Right ventricle myocardium inferior (tissue), 1 donor: ENCODE measurements at places on chromosomes 6 and 20.

DNA sequence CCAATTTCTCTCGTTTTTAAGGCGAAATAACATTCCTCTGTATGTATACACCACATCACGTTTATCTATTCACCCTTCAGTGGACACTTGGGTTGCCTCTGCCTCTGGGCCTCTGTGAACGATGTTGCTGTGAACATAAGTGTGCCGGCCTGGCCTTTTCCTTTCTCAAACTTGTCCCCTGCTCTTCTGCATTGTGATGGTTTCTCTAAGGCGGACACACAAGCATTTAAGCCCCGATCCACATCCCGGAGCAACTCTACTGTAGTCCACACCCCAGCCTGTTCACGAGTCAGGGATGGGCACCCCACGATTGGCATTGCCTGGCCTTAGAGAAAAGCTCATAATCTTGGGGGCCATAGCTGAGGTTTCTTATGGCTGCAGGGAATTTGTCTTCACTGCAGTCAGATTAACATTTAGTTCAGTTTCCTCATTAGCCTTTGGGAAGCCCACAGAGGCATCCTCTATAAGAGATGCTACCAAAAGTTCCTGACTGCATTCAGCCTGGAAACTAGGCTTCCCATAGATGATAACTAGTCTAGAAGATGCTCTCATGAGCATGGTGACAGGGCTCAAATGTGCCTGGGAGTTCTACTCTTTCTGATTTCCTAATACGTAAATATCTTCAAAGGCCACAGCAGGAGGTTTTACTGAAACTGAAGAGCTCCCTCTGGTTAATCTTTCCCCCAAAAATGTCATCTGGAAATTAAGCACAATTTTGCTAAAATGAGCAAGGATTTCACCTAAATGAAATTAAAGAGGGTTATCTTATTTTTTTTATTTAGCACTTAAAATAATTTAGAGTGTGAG lies 762 bp downstream of the ZC3H12D start:
- DNase-seq, result no peak

DNA sequence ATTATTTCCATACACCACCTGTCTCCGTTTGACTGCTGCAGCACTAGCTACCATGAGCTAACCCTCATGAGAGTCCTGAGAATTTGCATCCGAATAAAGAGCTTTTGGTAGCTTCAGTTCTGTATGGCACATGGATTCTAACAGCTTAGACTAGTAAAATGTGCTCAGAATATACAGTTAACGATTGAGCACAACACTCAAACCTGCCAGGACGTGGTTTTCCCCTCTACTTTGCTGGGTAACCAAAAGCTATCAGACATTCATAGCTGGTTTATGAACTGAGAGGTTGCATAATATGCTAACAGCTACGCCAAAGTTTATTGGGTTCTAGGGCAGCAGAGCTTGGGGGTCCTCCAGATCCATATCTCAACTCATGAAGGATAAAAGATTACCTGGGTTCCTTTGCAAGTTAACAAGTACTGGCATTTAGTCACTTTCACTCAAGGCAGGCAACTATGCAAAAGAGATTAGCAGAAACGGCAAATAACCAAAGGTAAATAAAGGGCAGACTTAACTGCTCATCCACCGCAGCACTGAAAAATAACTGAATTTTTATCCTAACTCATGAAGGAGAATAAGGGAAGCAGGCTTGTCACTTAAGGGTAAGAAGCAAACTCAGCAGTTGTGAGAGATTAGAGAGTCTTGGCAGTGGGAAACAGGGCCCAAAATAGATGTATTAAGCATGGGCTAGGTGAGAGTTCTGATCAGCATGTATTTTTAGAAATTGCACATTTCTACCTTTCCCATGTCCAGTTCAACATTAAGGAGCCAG lies 29.4 kb downstream of the NUDT3 start:
- no peak for DNase-seq

DNA sequence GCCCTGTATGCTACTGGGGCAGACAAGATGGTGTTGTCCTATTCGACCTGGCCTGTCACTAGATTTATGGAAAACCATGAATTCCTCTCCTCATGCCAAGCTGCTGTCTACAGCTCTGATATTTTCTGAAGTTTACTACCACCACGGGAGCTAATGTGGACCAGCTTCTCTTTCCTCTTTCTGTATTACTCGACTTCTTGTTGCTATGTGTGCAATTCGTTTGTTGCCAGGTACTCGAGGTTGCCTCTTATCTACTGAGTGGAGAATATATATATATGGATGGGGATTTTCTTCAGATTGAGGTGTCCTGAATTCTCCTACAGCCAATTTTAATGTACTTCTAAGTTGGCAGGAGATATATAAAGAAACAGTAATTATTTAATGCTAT lies 34.7 kb downstream of the MAN1A1 start:
- no peak for DNase-seq

- no peak for DNase-seq
Observed at GRCh38 chr20:48599106-48599747, 228.6 kb downstream of the PREX1 start.

DNA sequence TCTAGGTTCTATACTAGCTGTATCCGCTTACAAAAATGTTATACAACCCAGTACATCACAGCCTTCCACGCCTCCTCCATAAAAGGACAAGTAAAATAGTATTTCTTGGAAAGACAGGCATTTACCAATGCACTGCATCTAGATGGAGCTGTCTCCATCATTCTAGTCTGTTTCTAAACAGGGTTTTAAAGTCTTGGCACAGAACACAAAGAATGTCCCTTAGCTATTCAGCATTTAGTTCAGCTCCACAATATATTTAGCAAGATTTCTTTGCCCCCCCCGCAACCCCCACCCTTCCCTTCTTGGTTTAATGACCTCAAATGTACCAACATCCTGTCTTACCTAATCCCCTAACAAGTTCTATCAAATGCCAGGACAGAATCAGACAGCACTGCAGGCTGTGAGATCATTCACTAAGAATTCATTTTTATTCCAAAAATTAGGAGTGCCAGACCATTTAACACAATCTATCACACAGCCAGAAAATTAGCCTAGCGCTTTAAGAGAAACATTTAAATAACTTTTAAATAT lies 198.6 kb downstream of the BACH2 start:
- DNase-seq, result no peak

DNA sequence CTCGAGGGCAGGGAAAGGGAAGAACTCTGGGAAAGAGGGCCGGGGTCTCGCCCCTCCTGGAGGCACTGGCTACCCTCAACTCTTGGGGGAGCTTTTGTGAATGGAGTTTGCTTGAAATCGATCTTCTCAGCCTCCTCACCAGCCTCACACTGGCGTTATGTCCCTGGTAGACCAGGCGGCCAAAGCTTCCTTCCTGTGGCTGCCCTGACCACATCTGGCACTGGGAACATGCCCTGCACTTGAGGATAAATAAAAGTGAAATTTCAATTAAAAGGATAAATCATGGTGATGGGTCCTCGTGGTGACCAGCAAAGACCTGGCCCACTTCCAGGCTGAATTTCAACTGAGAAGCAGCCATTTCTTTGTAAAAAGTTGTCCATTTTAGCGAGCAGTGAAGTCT lies 234.7 kb downstream of the TAF4 start:
- no peak for DNase-seq
